ENCODE measurements at places on chromosomes 3 and 15. TPM values are rescaled to one million over a fixed set of nuclear protein-coding genes. Genes with fewer than 3 reads are reported as not detected.

GRCh38 chr3:127614928-127615589 is 13.9 kb upstream of the PODXL2 start:
- no peak for DNase-seq

The ACKR2 gene
- total RNA-seq: 0.64 TPM

GRCh38 chr15:69209661-69210060 is 49.2 kb downstream of the GLCE start:
- no peak for DNase-seq

The ABHD10 gene
- 64.1 TPM for total RNA-seq

DNA sequence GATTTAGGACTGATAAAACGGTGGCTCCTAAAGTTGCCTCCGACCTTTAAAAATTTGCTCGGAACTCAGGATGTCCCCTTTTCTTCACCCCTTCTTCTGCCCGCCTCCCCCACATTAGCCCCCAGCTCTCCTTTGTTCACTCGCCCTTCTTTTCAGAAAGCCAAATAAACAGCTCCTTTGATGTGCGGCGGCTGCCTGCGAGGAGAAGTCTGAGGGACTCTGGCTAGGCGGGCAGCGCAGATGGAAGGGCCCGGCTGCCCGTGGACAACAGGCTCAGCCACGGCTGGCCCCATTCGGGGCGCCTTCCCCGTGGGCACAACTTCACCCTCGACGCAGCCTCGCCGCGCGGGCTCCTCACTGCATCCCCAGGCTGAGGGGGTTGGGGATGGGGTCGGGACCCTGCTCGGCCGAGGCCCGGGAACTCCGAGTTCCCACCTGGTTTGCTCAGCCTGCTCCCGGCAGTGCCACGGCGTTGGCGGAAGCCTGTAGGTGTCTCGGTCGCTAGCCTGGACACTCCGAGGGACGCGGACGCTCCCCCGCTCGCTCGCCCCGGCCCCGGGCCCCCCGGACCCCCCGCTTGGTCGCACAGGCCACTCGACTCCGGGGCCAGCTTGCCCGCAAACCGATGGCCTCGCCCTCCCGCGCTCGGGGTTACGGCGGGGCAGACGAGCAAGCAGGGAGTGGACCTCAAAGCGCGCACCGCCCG is 897 bp upstream of the TLE3 start:
- peak; percentile 54 for DNase-seq

The SMCO1 gene
- total RNA-seq: not detected

DNA sequence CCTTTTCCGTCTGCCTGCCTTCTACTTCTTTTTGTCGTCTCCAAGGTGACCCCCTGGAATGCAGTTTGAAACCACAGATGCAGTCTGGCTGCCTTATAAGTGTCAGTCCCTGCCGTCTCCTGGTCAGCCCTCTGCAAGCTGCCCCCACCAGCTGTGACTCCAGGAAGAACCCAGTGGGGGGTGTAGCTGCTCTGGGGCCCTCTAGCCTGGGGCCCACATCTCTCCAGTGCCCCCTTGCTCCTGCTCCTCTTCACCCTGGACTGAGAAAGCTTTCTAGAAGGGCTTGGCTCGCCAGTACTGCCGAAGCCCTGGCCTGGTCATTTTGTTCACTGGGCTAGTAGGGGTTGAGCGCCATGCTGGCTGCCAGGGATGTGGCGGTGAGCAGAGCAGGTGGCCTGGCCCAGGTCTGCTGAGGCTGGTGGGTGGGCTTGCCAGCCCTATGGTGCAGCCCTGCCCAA is 21.3 kb downstream of the SYNM start:
- no peak for DNase-seq

- DNase-seq: no peak
Measured at GRCh38 chr3:66497288-66497984, 3.4 kb downstream of the LRIG1 start.

DNA sequence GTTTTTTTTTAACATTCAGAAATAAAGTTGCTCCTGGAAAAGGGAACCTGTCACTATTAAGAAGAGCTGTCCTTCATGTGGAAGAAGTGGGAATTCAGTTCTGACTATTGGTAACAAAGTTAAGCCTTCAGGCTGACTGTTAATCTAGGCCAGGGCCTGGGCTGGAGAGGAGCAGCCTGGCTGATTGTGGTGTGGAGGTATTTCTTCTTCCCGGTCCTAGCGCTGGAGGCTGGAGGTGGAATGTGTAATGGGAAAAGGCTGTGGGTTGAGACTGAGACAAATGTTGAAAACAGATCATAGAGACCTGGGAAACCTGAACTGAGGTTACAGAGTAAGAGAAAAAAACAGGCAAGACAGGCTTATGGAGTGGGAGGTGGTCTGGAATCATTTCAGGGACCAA is 23.8 kb upstream of the SH3BP5 start:
- no peak for DNase-seq

DNA sequence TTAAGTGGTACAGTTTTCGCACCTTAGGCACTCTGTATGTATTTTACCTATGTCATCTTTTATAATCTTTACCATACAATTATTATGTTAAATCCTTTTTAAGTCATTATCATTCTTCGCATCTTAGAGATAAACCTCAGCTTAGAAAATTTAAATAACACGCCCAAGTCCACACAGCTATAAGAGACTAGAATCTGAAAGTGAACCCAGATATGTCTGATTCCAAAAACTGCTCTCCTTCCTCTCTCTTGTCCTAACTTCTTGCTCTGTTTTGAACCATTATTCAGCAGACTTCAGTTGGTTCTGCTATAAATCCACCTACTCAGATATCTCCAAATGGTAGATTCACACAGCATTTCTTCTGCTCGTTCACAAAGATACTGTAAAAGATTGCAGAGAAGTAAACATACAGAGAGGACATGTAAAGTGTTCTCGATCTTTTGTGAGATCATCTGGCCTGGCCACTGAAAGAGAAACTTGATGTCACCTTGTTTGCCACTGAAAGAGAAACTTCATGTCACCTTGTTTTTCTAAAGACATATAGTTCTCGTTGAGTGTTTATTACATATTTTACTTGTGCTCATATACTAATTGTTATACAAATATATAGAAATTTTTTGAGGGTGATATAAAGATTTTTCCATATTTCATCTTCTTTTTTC is 533.2 kb downstream of the GRM7 start:
- no peak for DNase-seq

The TICRR gene
- total RNA-seq: 25.7 TPM

DNA sequence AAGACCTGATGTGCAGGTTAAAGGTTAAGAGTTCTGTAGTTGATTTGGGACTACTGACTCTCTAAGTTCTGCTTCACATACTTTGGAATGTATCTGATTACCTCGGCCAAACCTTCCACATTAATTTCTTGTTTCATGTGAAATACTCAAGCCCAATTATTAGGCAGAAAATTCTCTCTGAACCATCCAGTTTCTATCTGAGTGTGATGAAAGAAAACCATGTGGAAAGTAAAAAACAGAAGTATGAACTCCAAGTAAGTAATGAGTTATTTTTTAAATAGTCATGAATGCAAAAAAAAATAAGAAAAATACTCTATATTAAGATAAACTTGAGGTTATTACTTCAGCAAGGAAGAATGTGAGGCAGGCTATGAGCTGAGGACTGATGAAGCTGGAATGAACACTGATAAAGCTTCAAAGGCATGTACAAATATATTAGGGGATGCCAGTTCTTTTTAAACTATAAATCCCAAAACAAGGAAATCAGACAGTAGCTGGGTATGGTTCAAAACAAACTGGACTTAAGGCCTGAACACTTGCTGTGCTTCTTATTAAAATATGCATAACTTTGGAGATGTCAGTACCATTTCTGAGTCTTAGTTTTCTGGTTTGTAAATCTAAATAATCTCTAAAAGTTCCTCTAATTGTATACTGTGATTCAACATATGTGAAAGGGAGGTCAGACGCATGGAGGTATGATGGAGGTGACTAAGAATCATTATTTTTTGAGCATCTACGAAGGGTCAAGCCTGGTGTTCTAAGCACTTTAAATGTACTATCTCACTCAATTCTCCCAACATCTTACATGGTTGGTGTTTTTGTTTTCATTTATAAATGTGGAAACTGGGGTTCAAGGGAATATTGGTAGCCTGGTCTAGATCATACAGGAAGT is 59.6 kb downstream of the COL6A6 start:
- no peak for DNase-seq

GRCh38 chr3:147394884-147395225 is 11.5 kb downstream of the ZIC4 start:
- DNase-seq: no peak

- no peak for DNase-seq
Measured at GRCh38 chr15:80012060-80012726, 41.2 kb upstream of the BCL2A1 start.

DNA sequence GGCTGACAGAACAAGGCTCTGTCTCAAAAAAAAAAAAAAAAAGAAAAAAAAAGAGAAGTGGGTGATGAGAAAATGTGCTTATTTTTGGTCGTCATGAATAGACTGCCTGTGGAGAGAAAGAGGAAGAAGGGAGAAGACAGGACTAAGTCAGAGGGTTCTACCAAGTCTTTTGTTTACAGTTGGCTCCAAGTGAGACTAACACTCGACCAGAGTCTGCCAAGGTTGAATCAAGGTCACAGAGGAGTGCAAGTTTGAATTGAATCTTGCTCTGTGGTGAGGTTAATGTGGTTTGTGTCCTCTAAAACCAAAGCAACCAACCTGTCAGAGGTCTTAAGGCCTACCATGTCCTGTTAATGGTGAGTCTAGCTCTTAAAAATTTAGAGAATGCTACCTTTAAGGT is 334.1 kb upstream of the GRM7 start:
- no peak for DNase-seq

The CNTN6 gene
- total RNA-seq: not detected

DNA sequence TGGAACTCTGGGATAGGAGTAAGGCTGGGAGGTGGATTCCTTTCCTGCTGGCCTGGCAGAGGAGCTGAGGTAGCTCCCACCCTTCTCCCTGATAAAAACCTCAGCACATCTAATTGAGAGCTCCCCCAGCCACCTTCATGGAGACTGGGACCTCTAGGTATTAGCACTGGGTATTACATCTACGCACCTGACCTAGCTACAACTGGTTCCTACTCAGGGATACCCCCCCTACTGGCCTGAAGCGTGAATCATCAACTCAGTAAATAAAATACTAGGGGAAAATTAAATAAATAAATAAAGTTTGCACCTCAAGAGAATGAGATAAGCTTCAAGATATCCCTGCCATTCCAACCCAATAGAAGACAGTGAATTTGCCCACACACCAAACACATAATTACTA is 140.4 kb downstream of the NEK10 start:
- DNase-seq: no peak

The AADACL2 gene
- not detected for total RNA-seq

The TLR9 gene
- total RNA-seq: 0.74 TPM

DNA sequence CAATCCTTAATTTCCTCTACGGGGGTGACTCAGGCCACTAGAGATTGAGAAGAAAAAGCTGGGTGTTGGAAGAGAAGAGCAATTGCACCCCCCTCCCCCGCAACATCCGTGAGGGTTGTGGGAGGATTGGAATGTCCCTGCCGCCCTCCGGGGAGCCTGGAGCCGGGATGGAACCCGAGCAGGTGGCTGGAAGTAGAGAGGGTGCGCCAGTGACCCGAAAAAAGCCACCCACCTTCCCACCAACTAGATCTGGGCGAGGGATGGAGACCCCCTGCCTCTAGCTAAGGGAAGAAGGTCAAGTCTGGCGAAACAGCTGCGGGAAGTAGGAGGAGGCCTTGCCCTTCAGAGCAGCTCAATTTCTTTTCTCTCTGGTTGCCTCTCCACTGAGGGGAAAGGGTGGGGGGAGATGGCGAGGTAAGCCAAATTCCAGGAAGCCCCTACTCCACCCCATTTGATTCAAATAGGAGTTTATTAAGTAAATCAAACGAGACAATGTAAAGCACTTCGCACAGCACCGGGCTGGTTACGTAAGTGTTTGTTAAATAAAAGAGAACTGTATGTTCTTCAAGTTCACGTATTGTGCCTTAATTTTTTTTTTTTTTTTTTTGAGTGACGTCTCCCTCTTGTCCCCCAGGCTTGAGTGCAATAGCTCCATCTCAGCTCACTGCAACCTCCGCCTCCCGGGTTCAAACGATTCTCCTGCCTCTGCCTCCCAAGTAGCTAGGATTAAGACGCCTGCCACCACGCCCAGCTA is 1.1 kb upstream of the WWTR1 start:
- no peak for DNase-seq

The PRSS50 gene
- total RNA-seq: not detected

The NTRK3 gene
- 0.88 TPM for total RNA-seq

DNA sequence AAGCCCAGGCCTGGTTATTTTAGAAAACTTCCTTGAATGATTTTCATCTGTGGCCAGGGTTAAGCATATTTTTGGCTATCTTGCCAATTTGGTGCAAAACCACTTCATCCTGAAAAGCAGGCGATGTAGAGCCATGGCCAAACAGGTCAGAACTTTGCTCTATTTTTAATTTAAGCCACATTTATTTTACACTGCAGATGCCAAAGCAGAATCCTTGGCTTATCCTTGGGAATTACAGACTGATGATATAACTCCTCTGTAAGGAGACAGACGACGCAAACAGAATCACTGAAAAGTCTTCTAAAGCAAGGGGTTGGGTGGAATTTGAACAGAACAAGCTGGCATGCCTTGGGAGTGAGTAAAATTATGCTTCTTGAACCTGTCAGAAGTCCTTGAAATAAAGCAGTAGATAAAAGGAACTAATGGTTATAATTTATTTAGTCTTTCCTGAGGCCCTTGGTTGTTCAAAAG is 121.9 kb downstream of the CHST2 start:
- DNase-seq: no peak

GRCh38 chr15:63891079-63891767 is 57.5 kb upstream of the HERC1 start:
- peak; percentile 88 for DNase-seq

GRCh38 chr3:15967577-15967976 is 169.8 kb upstream of the ANKRD28 start:
- DNase-seq: no peak

The CYP8B1 gene
- total RNA-seq: not detected

GRCh38 chr3:120481081-120481480 is 30.3 kb upstream of the FSTL1 start:
- no peak for DNase-seq

DNA sequence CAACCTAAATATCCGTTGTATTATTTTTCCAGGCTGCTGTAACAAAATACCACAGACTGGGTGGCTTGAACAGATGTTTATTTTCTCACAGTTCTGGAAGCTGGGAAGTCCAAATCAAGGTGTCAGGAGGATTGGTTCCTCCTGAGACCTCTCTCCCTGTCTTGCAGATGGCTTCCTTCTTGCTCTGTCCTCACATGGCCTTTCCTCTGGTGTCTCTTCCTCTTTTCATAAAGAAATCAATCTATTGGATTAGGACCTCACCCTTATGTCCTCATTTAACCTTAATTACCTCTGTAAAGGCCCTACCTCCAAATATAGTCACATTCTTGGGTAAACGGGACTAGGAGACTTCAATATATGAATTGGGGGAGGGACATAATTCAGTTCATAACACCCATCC is 89.2 kb upstream of the PLCL2 start:
- DNase-seq: no peak

- peak; percentile 36 for DNase-seq
Measured at GRCh38 chr15:85785887-85786780, 8.6 kb downstream of the KLHL25 start.

GRCh38 chr15:98321896-98322295 is 326.4 kb upstream of the IGF1R start:
- DNase-seq: no peak

The MYRIP gene
- total RNA-seq: not detected

GRCh38 chr15:33016405-33017024 is 178.0 kb downstream of the FMN1 start:
- DNase-seq: peak; percentile 26
